ENCODE measurements at places on chromosomes 7 and 10. TPM values are rescaled to one million over a fixed set of nuclear protein-coding genes. Genes with fewer than 3 reads are reported as not detected.

DNA sequence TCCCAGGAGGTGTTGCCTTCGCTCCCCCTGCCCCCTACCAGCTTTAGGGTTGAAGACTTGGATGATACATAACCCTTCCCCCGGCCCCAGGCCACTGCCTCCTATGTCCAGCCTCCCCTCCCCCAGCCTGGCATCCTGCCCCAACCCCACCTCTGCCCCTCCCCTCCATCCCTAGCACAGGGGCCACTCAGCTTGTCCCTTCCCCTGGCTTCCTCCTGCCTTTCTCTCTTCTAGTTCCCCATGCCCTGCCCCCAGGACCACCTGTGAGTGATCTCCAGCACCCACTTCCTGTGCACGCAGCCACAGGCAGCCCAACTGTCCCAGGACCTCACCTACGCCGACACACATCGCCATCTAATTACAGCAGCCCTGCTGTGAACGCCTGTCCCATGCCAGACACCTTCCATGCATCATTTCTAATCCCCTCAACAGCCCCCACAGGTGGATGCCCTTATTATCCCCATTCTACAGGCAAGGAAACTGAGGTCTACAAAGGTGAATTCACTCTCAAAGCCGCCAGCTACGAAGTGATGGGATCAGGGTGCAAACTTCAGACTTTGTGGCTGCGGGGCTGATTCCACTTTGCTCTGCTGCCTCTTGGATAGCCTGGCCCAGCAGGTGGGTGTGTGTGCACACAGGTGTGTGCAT lies 82.4 kb upstream of the CHST15 start:
- no peak for DNase-seq

DNA sequence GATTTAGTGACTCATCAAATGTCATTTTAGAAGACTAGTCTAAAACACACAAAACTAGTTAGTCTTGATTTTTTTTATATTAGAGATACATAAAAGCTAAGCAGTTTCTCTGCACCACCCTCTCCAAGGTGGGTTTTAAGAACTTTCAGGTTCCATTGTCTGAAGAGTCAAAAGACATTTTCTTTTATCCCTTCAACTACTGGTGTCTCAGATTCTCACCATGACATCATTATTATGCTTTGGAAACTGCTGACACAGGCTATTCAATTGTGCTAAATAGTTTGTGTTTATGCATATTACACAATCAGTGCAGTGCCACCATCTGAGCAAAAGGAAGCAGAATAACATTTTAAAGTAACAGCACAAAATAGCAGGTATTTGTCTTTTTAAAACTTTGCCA lies 52.2 kb downstream of the IGF2BP3 start:
- DNase-seq = no peak

DNA sequence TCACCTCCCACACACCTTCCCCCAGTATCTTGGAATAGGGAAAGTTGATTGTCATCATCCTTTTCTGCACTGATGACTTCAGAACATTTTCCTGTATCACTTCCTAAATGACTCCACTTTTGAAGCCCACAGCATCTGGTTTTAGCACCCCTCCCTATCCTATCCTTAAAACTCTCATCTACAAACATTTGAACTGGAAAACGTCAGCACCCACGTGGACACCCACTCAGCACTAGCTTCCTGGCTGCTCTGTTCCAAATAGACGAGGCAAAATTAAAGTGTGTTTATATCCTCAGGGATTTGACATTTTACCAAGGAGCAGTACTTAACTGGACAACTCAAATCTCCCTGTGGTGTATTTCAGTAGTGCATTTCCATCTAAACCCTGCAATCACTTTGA lies 73.9 kb downstream of the REEP3 start:
- DNase-seq = no peak

DNA sequence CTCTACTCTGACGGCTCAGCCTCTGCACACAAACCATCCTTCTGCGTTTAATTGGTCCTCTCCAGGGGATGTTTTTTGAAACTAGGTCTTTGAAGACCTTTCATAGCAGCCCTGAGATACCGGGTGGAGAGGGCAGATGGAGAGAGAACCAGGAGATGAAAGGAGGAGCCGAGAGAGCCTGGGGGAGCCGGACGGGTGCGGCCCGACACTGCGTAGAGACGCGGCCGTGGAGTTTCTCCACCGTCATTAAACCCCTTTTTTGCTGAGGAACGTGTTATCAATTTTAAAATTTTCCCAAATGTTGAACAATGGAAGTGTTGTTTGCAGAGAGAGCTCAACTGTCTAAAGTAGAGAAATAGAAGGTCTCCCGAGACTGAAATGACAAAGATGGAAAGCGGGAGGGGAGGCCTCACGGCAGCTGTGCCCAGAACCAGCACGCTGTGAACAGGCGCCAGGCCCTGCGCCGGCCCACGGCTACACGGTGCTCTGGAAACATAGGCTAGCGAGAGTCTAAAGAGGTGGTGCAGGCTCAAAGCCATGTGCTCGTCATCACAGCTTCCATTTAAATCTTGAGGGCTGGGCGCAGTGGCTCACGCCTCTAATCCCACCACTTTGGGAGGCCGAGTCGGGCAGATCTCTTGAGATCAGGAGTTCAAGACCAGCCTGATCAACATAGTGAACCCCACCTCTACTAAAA lies 307.0 kb downstream of the PTPRN2 start:
- DNase-seq = no peak

- DNase-seq = no peak
Measured at GRCh38 chr7:39252916-39253315, 275.2 kb downstream of the POU6F2 start.

NANOS1 gene
- total RNA-seq = 0.14 TPM

SPAM1 gene
- not detected for total RNA-seq

CACNA2D1 gene
- not detected for total RNA-seq

ABHD11 gene
- total RNA-seq = 11.5 TPM

GPR15LG gene
- total RNA-seq = not detected

INMT gene
- 0.36 TPM for total RNA-seq

EPHB4 gene
- total RNA-seq = 8.9 TPM

PALD1 gene
- 0.36 TPM for total RNA-seq
